ENCODE measurements at places on chromosomes 7 and 10.

DNA sequence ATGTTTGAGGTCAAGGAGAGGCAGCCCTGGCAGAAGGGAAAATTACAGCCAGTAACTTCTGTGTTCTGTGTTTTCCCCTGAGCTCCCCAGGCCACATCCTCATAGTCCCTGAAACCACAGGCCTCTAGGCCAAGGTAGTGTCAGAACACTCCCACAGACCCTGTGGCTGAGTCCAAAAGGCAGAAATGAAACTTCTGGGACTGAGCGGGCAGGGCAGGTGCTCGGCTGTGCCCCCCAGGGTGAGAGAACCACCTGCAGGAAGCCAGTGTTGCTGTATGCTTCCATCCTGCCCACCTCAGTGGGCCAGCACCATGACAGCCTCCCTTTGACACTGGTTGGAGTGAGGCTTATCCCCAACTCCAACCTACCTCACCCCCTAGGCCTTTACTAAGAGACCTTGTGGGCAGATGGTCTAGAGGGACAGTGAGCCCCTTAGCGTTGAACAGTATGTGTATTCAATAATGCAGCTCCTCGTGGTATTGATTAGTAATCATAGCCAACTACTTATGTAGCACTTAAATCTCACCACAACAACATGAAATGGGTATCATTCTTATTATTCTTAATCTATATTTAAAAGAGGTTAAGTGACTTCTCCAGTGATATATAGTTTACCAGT lies 30.3 kb downstream of the PIK3CG start:
- no peak for DNase-seq

- DNase-seq, result no peak
Observed at GRCh38 chr7:47196106-47196645, 385.7 kb downstream of the TNS3 start.

- DNase-seq, result no peak
Observed at GRCh38 chr7:84039432-84039831, 155.2 kb downstream of the SEMA3A start.

DNA sequence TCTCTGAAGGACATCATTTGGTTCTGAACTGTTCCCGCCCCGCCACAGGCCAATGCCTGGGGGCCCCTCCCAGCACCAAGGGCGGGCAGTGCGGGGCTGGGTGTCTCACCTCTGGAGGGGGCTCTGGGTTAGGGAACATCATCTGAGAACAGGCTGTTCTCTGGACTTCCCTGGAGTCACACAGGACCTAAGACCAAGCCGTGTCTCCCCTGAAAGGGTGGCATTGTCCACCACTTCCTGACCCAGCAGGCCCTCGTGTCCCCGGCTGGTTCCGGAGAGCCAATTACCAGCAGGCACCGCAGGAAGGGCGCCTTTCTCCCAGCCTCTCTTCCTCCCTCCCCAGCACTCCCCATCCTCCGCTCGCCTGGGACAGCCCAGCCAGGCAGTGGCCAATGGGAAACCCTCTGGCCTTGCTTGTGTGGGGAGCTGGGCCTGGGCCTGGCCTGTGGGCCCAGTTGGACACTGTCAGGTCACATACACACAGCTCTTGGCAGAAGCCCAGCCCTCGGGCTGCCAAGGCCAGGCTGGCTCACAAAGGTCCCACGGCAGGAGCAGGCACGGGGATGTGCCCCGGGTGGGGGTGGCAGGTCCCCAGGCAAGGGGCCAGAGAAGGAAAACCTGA lies 119.5 kb downstream of the SPDYE5 start:
- peak; percentile 88 for DNase-seq

DNA sequence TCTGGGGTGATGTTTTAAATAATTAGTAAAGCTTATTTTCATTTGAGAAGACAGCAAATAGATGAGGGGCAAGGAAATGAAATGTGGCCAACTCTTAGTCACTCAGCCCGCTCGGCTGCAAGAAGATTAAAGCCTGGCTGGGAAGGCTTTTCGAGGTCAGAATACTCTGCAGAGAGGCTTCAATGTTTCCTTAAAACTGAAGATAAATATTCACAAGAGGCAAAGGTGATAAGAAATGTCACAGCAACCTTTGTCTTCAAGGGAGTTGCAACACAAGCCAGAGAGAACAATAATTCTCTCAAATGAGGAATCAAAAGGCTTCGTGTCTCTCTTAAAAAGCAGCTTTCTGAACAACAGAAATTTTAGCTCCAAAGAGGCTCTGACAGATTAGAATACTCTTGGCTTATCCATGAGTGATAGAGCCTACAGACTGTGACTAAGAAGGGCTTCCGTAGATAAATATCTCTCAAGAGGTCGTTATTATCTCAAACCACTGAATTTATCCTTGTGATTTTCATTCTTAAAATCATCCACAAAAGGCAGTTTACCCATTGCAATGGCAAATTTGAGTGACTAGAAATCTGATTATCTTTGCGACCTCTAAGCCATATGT lies 92.5 kb downstream of the KLF6 start:
- no peak for DNase-seq

DNA sequence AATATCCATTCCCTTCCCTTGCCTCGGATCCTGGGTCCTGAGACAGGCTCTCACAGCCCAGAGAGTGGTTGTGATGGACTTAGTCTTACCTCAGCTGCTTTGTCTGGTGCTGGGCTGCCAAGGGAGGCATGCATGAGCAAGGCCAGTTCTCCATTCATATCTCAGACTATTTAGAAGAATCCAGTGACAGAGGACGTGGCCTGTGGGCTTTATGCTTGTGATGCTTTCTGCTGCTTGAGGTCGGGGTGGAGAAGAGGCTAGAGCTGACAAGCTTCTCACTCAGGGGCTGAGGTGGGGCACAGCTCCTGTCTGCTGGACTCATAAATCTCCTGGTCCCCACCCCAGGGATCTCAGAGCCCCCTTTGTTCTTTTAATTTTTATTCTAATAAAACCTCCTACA lies 66.8 kb downstream of the DNAJC12 start:
- no peak for DNase-seq

DNA sequence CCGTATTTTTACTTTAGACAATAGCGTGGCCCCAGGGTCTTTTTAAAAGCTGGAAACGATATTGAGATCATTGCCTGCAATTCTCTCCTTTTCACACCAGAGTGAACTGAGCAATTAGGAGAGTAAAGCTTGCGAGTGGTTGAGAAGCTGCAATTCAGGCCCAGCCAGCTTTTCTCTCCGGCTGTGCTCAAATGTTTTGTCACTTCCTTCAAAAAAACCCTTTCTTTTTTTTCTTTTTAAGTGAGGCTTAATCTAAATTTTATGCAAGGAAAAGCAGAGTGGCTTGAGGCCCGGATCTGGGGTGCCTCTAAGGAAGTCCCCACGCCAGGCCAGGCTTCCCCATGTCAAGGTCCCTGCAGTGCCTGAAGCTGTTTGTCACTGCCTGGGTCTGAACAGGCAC lies 433.9 kb downstream of the GLRX3 start:
- no peak for DNase-seq

- DNase-seq, result no peak
Observed at GRCh38 chr7:20779041-20779440, 7.6 kb downstream of the SP8 start.

- no peak for DNase-seq
Observed at GRCh38 chr7:17487343-17487742, 188.9 kb downstream of the AHR start.

- peak; percentile 56 for DNase-seq
Observed at GRCh38 chr10:125023255-125023654, 81.3 kb downstream of the ZRANB1 start.

- no peak for DNase-seq
Observed at GRCh38 chr10:33945051-33945450, 610.6 kb upstream of the NRP1 start.

DNA sequence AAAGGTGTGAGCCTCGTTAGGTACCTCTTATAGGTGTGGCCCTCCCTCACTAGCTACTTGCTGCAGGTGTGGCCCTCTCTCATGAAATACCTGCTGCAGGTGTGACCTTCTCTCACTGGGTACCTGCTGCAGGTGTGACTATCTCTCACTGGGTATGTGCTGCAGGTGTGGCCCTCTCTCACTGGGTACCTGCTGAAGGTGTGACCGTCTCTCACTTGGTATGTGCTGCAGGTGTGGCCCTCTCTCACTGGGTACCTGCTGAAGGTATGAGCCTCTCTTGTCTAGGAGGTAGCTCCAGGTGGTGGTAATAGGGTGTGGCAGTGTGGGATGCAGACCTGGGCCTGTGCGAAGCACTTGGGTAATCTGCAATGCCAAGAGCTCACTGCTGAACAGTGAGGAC lies 170.7 kb upstream of the PLPP4 start:
- no peak for DNase-seq

GRCh38 chr7:77531038-77531437 lies 6.1 kb upstream of the PTPN12 start:
- DNase-seq, result no peak

GRCh38 chr7:69732203-69732602 lies 133.9 kb downstream of the AUTS2 start:
- peak; percentile 22 for DNase-seq

- DNase-seq, result no peak
Observed at GRCh38 chr7:10998996-10999757, 25.5 kb downstream of the PHF14 start.

GRCh38 chr10:131770946-131771633 lies 129.7 kb upstream of the PPP2R2D start:
- DNase-seq, result no peak

- DNase-seq, result no peak
Observed at GRCh38 chr7:121303422-121304101, 25.2 kb upstream of the WNT16 start.

DNA sequence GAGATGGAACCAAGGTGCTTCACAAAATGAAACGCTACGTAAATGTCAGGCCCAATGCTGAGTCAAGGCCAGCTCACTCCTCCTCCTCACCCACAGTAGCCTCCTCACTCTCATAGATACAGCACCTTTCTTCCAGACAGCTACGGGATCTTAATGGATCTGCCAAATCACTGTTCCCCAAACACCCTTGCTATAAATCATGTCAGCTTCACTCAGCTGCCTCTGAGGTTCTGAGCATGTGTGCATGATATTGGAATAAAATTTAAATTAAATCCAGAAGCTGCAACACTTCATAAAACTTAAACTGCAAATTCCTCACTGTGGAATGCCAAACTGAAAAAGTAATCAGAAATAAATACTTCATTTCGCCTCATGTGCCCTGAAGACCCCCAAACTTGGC lies 14.7 kb upstream of the CPXM2 start:
- no peak for DNase-seq

GRCh38 chr10:119521443-119522204 lies 20.9 kb downstream of the RGS10 start:
- DNase-seq, result no peak

GRCh38 chr7:69110450-69111050 lies 487.7 kb upstream of the AUTS2 start:
- DNase-seq, result no peak

DNA sequence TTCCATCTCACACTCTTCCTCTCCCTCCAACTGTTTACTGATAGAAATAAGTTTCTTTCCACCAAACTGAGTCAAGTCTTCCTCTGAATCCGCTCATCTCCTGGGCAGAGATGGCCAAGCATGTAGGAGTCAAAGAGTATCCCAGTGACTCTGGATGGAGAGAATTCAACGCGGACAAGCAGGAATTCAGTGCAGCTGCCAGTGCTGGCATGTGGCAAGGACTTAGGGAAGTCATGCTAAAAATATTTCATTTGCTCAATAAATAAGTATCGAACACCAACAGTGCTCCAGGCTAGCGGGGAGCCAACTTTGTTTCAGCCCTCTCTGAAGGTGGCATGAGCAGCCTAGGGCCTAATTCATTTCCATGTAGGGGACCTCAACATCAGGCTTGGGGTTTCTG lies 351.6 kb upstream of the ZMIZ1 start:
- no peak for DNase-seq

DNA sequence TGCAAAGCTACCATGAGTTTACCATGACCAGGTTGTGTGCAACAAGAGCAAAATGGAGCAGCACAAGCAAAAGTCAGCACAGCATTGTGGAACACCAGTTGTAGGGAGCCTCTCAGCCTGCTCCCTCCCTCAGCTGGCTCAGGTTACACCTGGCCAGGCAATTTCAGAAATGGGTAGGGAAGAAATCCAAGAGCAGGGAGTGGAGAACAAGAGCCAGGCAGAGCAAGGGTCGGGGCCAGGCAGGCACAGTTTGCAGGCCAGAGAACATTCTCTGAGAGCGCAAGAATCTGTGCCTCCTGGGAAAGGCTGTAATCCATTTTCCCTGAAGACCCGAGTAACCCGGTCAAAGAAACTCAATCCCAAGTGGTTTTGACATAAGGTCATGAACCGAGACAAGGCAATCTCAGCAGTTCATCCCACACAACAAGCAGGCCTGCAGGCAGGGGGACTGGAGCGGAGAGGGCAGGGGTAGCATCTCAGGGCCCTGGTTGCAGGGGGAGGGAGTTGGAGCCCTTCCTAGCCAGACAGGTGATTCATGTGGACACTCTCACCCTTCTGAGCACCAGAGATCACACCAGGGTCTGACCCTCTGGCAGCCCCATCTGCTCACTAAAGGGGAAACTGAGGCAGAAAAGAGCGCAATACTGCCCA lies 258.4 kb downstream of the PLXNA4 start:
- no peak for DNase-seq
